ENCODE measurements at places on chromosomes 1 and 21. TPM values are rescaled to one million over a fixed set of nuclear protein-coding genes. Genes with fewer than 3 reads are reported as not detected.

The AMIGO1 gene
- 12.9 TPM for polyA plus RNA-seq

The UBE4B gene
- polyA plus RNA-seq = 40.3 TPM

- no peak for DNase-seq
These were observed 9.9 kb upstream of the LRRC39 start for GRCh38 chr1:100187912-100188311.

- DNase-seq = no peak
These were observed 227.9 kb downstream of the TM2D1 start for GRCh38 chr1:61497013-61497412.

- DNase-seq = no peak
These were observed 18.7 kb downstream of the TMEM53 start for GRCh38 chr1:44655609-44656008.

DNA sequence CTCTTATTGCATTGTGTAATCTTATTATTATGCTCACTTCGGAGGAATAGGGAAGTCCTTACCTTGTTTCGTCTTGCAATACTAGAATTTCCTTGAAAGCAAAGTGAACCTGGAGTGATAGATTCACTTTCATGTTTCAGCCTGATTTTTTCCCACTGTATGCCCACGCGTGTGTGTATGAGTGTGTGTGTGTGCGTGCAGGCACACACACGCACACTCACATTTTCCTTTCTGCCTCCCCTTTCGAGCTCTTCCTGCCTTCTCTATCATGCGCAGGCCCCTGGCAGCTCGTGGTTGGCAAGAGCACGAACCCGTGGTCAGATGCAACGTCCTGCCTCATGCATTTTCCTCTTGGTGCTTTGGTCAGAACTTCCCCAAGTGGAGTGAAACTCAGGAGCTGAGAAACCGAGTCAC, at the start of gene GCSAML:
Gene GCSAML (plus strand): TSS at position 366 of the 414 bp plus-strand sequence. CDS start 58 bp downstream, outside the sequence.
- DNase-seq = no peak

GRCh38 chr21:26783466-26784195, 61.6 kb downstream of the ADAMTS1 start:
- no peak for DNase-seq

- DNase-seq = no peak
These were observed 35.9 kb downstream of the ITPKB start for GRCh38 chr1:226702957-226703831.

GRCh38 chr1:11664336-11665065, 501 bp downstream of the FBXO6 start:
- DNase-seq = no peak

Measured in forelimb muscle (tissue), 1 donor.